Stimulated activated CD4-positive, alpha-beta T cell treated with anti-CD3 and anti-CD28 coated beads, TNF-alpha, amount 100 ng/mL, for 1 hour (primary cell): ENCODE measurements at places on chromosomes 7 and 10.

DNA sequence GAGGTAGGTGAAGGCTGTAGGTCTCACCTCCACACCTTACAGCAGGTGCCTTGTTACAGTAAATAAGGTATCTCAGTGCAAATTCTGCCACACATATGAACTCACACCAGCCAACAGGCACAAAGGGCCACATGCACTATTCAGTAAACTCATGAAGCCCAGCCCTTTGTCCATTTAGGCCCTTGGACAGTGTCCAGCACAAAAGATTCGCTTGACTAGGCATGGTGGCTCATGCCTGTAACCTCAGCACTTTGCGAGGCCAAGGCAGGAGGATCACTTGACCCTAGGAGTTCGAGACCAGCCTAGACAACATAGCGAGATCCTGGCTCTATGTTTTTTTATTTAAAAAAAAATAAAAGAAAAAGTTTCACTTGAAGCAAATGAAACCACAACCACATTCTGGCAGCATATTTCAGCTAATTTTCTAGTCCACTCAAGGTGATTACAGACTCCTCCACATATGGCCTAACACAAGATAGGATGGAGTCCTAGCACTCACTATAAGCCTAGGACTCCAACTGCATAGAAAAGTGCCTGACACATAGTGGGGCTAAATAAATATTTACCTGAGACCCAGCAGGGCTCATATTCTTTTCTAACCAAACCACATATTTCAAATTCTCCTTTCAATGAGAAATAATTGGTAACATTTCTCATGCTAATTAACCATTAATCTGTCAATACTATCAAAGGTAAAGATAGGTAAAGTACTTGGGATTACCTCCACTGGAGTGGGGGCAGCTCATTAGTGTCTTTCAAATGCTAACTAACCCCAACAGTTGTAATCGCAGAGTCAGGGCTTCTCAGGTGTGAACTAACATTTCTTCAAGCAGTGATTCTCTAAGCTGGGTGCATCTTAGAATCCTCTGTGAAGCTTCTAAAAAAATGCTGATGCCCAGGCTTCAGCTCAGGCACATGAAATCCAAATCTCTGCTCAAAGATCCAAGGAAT, 4.5 kb upstream of the ANKRD1 start:
- no peak for DNase-seq

DNA sequence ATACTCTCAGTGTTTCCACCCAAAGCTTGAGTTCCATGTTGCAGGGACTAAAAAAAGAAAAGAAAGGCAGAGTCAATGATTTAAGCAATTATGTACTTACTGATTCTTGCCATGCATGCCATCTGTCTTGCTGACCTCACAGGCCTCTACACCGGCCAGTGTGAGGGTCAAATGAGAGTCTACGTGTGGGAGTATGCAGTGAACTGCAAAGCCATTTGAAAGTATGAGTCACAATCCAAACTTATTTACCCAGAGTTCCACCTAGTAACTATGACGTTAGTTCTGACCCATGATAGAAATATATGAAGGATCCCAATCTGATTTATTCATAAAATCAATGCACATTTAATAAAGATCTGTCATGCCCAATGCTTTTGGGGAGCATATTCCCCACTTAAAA, 26.5 kb downstream of the PDE1C start:
- no peak for DNase-seq

DNA sequence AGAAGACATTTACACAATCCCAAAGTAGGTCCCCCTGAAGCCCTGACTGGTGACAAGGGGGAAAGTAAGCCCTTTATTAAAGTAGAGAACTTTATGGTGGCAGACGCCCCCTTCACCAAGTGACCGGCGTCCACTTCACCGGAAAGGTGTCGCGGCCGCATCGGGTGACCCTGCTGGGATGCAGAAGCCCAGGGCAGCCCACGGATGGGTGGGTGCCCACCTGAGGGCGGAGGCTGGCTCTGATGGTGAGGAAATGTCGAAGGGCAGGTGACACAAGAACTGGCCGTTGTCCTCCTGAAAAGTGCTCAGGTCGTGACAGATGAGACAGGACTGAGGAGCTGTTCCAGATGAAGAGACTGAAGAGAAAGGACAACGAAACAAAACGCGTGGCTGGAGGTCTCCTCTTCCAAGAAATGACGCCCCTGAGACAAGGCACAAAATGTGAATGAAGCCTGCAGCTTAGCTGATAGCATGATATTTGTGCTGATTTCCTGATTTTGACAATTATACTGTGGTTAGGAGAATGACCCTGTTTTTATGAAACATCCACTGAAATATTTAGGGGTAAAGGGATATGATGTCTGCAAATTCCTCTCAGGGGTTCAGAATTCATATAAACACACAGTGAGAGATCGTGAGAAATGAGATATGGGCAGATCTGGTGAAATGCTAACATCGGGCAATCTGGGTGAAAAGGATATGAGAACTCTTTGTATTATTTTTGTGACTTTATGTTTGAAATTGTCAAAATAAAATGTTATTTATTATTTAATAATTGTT, 123.9 kb downstream of the PRKAG2 start:
- no peak for DNase-seq

- no peak for DNase-seq
Measured at GRCh38 chr7:82275342-82275741, 168.2 kb downstream of the CACNA2D1 start.

DNA sequence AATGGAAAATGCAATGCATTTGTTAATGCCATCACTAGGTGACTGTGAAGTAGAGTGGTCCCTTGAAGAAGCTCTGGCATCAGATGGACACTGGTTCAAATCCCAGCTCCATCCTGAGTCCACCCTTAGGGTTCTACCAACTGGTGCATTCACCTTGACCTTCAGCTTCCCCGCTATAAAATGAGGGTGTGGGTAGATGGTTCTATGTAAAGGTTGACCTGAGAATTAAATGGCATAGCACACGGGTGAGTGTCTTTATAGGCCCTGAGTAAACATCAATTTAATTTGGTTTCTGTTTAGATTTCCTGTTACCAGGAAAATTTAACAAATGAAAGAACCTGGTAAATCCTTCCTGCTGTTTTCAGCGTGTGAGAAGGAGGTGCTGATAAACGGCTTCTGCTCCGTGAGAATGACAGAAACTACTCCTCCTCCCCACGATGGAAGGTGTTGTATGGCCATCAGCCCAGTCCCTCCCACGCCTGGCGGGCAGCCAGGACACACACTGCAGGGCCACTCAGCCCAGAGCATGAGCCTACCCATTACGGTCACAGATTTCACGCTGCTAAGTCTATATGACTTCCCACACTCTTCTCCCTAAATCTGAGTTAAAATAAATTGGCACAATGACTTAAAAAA, 210.1 kb downstream of the TNS3 start:
- DNase-seq, result no peak

DNA sequence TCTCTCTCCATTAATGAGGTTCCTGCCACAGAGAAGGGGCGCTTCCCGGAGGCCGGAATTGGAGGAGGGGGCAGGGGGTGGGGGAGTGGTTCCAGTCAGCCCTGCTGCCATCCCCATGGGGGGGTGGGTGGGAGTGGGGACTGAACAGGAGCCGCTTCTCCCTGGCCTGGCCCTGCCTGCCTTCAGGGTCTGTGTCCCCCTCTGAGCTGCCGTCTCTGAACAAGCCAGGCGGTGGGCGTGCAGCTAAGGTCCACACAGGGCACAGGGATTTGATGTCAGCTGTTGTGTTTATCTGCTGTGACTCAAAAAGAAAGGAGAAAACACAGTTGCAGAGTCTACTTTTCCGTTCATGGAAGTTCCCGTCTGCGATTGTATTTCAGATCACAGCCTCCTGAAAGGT, 141.5 kb upstream of the PCBD1 start:
- DNase-seq, result no peak
